ENCODE measurements at places on chromosomes 16 and 17.

- DNase-seq, result no peak
These were observed 147.2 kb downstream of the SPECC1 start for GRCh38 chr17:20156196-20157000.

GRCh38 chr16:23279721-23280153, 22.4 kb upstream of the SCNN1B start:
- peak; percentile 70 for DNase-seq

- DNase-seq, result peak; percentile 22
These were observed 58.2 kb downstream of the CYLD start for GRCh38 chr16:50800074-50800473.

- DNase-seq, result no peak
These were observed 40.5 kb upstream of the SKAP1 start for GRCh38 chr17:48470388-48471034.

GRCh38 chr17:73227379-73227778, 34.3 kb downstream of the CPSF4L start:
- no peak for DNase-seq

- no peak for DNase-seq
These were observed 206.1 kb downstream of the HAPSTR1 start for GRCh38 chr16:9297437-9298113.

GRCh38 chr17:82921426-82921825, 81.6 kb upstream of the ZNF750 start:
- no peak for DNase-seq

DNA sequence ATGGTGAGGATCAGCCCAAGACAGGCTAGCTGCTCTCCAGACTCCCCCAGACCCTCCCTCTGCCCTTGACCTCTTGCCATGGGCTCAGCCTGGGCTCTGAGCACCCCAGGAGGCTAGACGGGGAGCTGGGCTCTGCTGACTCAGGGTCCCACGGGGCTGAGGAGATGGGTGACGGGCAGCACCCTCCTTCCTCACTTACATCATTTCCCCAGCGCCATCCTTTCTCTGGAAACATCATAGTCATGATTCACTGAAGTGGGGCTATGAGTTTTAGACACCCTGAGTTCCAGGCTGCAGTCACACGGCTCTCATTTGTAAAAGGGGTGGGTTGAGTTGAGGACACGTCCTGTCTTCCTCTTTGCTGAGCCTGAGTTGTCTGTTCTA, 3.0 kb upstream of the ITGAX start:
- no peak for DNase-seq

DNA sequence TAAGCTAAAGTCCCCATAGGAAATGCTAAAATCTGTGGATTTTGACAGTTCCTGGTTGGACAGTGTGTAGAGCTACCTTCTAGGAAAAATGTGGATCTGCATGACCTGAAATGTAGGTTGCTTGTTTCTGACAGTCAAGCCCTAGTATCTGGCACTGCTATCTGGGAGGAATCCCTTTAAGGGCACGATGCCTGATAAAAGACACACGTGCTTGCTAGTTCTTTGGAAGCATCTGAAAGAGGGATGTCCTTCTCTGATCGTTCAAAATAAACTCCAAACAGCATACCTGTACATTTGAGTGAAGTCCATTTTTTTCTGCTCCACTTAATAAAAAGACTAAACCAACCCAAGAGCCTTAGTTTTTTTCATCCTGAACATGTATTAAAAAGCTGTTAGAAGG, 101.3 kb downstream of the CDK5R1 start:
- no peak for DNase-seq

DNA sequence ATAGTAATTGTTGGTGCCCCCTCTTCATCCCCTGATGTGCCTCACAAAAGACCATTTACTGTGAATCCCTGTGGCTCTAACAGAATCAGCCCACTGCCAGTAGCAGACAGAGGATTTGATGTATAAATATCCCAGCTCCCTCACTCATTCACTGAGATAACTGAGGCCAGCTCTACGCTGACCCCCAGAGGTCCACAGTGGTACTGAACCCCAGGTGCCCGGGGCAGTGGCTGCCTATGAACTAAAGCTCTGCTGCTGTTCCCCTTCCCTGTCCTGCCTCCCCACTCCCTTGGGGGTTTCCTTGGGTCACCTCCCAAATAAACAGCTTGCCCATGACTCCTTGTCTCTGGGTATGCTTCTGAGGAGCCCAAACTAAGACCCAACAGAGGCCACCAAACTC, 295.8 kb downstream of the FOXL1 start:
- DNase-seq, result no peak

DNA sequence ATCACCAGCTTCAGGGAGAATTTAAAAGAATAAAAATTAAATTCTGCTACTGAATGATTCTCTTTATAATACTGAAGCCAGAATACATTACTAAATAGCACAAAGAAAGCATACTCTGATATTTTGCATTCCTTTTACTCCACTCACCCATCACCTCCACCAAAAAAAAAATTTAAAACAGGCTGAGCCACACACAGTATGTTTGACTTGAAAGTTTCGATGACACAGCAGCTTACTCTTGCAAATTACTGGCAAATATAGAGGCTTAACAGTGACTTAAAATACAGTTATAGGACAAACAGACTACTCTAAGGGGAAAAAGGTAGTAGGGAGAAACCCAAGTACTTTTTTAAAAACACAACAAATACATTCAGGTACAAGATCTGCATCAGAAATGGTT, 39.2 kb downstream of the GPATCH8 start:
- no peak for DNase-seq

GRCh38 chr16:88783391-88784073, 1.5 kb downstream of the PIEZO1 start:
- DNase-seq, result peak; percentile 51

DNA sequence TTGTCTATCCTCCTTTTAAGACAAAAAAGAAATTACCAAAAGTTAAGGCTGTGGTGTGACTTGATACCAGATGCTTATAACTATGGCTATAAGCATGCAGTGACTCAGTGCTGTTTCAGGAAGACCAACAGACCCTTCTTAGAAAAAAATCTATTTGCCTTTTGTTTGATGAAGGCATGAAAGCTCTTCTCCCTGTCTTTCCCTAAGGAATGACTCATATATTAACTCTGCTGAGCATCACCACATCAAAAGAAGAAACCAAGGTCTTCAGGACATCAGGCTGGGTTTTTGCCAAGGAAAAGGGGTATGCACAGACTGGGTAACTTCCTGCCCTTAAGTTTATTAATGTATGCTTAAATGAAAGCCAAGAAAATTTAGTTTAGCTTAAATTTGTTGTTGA, 47.1 kb downstream of the VMP1 start:
- DNase-seq, result no peak

- no peak for DNase-seq
These were observed 1357.4 kb upstream of the GOT2 start for GRCh38 chr16:60091529-60091928.

DNA sequence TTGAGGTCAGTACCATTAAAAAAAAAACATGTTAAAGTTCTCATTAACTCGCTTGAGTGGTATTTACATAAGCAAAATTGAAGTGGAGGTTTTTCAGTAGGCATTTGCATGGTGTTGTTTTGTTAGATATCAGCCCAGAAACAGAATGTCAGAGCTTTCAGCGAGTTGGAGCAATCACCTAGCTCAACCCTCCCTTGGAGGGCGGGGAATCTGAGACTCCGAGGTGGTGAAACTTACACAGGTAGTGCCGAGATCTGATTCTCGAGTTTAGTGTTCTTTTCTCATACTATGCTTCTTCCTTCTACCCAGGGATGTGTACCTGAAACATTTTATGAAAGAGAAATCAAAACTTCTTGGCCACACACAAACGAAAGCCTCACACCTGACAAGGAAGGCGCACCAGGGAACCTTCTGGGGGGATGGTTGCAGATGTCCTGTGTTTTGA, 6.6 kb downstream of the SEC14L1 start:
- no peak for DNase-seq

GRCh38 chr16:49527611-49528010, 154.0 kb downstream of the C16orf78 start:
- peak; percentile 29 for DNase-seq

GRCh38 chr16:5108505-5109158, 11.0 kb upstream of the EEF2KMT start:
- no peak for DNase-seq

GRCh38 chr17:69466451-69466850, 52.0 kb downstream of the MAP2K6 start:
- no peak for DNase-seq
